Epithelial cell of proximal tubule (primary cell): ENCODE measurements at places on chromosomes 7 and 10.
A peak's percentile ranks its signal among the peaks of the same experiment; 100 is the strongest.

GRCh38 chr7:29764227-29764626 lies 42.1 kb upstream of the WIPF3 start:
- DNase-seq, result no peak

- no peak for DNase-seq
Measured at GRCh38 chr7:105017657-105018365, 3.8 kb downstream of the KMT2E start.

GRCh38 chr7:94974423-94974822 lies 67.0 kb downstream of the PPP1R9A start:
- DNase-seq, result no peak

DNA sequence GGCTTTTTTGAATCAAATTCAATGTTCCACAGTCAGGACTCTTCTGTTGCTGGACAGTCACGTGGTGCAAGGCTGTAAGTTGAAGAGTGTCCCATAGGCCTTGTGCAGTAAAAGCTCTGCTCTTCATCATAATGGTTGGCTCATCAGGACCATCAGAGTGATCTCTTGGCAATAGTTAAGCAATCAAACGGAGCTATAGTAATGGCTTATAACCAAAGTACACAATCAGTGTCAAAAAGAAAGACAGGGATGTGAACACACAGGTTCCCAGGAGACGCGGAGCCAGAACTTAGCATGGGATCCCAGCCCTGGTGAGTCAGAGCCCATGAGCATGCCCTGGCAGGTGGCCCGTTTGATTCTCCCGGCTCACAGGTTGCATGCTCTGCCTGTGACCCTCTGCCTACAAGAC lies 10.8 kb upstream of the GPNMB start:
- DNase-seq, result peak; percentile 61

- DNase-seq, result no peak
Measured at GRCh38 chr10:119821182-119821581, 51.5 kb downstream of the MCMBP start.

GRCh38 chr7:74009719-74010118 lies 18.3 kb upstream of the ELN start:
- DNase-seq, result no peak

- DNase-seq, result no peak
Measured at GRCh38 chr10:4070184-4070583, 285.2 kb upstream of the KLF6 start.
